ENCODE measurements at places on chromosomes 7 and 10.

DNA sequence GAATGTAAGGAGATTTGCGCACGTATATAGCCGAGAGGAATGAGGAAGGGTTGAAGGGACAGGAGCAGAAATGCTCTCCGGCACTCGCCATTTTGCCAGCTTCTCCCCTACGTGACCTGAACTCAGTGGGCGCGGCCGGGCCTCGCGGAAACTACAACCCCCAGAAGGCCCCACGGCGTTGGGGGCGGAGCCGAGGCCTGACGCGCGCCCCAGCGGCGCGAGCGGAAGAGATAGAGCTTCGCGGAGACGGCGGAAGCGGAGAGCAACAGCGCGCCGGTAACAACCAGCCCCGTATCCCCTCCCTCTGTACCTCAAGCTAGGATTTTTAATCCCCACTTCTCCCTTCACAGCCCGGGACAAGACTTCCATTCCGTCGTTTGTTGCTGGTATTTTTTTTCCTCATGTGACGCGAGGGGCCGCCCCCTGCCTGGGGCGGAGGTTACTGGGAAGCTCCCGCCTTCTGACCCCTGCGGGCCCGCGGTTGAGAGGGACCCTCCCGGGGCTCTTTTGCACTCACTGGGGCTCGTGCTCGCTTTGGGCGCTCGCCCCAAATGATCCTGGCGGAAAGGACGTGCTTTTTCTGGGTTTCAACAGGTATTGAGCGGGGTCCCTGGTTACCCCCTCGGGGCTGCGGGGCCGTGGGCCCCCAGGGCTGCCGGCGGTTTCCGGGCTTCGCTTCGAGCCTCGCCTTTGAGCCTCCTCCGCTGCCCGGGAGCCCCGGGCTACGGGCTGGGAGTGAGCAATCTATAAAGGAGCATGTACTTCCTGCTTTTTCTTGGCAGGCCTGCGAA lies at the start of gene R3HCC1L:
Gene R3HCC1L (plus strand): TSS at position 227 of the 791 bp plus-strand sequence. CDS start 73,458 bp downstream, outside the sequence.
- peak; percentile 62 for DNase-seq

DNA sequence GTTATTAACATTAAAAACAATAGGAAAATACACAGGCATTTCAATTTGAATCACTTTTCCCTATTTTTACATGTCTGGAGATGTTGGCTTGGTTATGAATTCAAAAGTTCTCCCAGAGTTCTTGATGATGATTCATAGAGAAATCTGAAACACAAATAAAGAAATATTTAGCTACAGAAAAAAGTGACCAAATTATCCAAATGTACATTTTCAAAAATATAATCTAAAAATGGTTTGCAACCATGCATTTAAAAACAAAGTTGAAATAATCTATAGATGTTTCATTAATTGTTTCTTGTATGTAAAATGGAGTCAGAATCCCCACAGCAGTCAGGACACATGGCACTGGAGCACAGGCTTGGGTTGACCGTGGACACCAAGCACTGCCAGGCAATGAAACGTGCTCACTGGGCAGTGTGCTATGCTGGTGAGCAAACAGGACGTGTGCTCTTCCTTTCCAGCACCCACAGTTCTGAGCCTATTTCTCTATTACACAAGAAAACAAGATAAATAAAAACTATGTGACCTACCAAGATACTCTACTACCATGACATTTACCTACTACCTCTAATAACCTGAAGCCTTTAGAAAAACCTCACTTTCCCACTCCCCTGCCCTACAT lies 44.1 kb upstream of the PTPRN2 start:
- DNase-seq = no peak

DNA sequence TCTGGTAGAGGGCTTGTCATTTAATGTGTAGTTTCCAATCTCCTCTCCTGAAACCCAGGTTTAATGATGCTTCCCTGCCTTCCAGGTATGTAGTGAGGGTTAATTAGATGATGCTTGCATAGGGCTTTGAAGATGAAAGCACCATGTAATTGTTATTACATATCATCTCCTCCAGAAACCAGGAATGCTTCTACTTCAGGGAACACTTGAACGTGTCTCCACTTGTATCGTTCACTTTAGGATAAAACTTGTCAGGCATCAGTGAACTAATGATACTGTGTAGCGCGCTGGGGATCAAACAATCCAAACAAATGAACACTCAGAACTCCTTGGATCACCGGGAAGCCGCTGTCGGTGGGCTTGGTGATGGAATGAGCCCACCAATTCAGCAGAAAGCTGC lies 260.9 kb upstream of the FZD8 start:
- no peak for DNase-seq

DNA sequence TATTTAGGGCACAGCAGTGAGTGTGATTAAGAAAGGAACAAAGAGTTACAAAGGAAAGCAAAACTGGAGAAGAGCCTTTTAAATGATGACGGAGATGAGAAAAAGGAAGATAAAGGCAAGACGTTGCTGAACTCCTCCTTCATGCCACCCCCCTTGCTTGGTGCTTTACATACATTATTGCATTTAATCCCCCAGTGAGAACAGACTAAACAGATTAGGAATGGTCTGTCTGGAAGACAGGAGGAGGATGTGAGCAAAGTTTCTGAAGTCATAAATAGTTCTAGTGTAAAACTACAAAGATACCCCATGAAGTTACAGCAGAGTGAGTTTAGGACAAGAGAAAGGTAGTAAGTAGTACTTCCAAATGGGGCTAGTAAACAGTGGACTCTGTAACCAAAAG lies 113.5 kb downstream of the PLCE1 start:
- DNase-seq = no peak

DNA sequence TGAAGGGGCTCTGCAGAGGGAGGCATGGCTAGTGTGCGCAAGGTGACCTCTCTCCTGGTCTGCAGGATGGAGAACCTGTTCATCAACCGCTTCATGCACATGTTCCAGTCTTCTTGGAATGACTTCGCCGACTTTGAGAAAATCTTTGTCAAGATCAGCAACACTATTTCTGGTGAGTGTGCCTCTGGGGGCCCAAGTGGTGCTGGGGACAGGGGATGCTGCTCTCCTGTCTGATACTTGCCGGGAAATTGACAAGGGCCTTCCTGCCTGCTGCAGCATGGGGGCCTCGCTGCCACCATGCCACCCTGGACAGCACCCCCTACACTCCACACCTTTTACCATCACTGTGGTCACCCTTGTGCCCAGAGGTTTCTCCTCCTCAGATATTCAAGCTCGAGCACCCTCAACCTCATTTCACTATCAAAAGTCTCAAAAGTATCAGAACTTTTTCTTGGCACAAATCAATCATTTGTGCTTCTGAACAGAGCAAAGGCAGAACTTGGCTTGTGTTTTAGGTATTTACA lies 50.0 kb downstream of the ALOX5 start:
- no peak for DNase-seq

DNA sequence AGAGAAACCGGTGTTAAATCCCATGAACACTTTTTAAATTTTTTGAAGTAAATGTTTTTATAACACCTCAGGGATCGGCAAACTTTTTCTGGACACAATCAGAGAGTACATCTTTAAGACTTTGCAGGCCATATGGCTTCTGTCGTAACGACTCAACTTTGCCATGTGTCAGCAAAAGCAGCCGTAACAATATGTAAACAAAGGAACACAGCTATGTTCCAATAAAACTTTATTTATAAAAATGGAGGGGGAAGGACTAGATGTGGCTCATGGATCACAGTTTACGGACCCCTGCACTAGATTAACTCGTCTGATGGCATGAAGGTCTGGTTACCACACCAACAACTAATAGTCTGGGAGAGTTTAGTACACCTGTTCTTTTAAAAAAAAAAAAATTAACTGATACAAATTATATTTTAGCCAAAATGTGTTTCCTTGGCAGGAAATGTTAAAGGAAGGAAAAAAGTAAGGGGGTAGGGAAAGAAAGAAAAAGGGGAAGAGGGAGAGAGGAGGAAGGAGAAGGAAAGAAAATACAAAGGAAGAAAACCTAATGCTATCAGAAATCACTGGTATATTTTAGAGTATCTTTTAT lies 50.2 kb downstream of the ABI1 start:
- no peak for DNase-seq

DNA sequence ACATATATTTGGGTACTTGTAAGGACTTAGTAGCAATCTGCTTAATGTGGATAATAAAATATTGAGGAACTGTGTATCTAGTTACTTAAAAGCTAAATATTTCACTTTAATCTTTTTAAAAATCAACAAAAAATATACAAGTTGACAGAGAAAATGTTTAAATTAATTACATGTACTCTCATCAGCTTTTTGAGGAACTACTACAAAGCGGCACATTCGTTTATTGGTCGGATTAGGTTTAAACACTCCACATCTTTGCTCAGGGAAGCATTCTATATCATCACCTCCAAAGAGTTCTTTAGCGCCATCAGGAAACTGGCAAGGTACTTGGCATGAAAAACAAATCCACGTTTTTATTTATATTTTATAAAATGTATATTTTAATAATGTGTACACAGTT lies 1.6 kb downstream of the ATOH7 start:
- DNase-seq = no peak

DNA sequence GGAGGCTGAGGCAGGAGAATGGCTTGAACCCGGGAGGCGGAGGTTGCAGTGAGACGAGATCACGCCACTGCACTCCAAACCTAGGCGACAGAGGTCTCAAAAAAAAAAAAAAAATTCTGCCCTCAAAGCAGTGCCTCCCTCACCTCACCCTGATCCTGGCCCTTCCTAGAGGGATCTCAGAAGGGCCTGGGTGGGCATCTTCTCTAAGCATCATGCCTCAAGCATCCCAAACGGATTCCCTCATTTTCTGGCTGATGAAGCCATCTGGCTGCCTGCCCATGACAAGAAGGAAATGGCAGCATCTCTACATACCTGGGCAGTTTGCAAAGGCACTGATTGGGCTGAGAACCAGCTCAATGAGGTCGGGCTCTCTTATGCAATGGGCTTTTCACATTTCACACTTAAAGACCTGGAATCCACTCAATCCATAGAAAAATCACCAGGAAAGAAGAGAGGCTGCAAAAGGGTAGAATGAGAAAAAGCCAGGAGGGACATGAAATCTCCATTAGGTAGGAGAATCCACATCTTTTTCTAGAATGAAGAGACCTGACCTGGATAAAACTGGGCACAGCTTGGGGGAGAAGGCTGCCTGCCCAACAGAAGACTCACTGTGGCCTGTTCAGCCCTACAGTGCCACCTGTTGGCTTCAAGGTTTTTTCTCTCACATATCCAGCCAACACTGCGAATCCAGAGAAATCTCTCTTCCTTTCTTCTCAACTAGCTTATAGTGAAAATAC lies 48.1 kb downstream of the PDLIM1 start:
- peak; percentile 52 for DNase-seq

- no peak for DNase-seq
These were observed 206.7 kb downstream of the ADAM12 start for GRCh38 chr10:126181626-126182025.

- no peak for DNase-seq
These were observed 378.6 kb upstream of the PRKCQ start for GRCh38 chr10:6958711-6959110.

GRCh38 chr10:100528123-100528886 lies 1.4 kb downstream of the NDUFB8 start:
- no peak for DNase-seq

GRCh38 chr7:130361681-130362080 lies 17.1 kb downstream of the CPA5 start:
- no peak for DNase-seq

- DNase-seq = no peak
These were observed 86.3 kb upstream of the MKLN1 start for GRCh38 chr7:131241386-131241785.

DNA sequence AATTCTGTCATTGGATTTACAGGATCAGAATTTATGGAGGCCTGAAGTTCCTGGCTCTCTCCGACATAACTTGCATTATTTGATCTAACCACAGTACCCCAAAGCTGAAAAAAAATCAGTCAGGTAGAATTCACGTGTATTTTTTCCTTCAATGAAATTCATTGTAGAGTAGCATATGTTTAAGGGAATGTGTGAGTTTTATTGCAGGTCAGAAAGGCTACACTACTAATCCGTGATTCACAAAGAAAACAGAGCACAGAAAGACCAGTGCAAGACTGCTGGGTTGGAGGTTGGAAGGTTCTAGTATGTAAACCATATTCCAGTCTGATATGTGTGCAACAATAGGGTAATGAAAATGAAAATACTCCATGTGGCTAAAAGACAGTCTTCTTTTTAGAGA lies 247.0 kb upstream of the FERD3L start:
- no peak for DNase-seq

DNA sequence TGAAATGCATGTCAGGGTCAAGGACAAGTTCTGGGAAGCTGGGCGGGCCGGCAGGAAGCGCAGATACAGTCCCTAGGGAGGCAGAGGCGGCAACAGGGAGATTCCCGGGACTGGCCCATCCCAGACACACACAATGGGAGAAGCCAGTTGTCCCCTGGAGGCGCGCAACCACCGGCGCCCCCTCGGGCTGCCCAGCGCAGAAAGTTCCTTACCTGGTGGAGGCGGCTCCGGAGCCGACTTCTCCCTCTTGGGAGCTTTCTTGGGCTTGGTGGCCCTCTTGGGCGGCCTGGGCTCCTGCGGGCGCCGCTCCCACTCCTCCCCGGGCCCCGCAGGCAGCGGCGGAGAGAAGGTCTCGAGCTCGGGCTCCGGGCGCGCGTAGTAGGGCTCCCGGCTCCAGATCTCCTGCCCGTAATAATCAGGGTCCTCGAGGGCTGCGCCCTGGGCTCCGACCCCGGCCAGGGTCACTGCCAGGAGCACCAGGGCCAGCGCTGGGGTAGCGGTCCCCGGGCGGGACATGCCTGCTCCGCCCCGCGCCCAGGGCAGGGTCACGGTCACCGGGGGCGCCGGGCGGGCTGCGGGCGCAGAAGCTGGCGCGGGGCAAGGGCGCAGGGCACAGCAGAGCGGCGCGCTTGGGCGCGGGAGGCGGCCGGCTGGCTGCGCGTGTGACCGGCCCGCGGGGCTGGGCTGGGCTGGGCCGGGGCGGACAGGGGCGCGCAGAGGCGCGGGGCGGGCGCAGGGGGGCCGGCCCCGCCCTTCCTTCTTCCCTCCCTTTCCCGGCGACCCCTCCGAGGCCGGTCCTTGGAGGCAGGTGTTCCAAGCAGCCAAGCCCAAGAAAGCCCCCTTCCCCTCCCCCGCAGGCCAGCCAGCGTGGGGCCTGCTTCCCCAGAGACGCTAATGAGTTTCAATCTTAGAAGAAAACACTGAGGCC lies at the start of gene CPXM2:
Gene CPXM2 (minus strand): TSS at position 664 of the 928 bp plus-strand sequence. CDS start 148 bp downstream, at position 516.
- no peak for DNase-seq

DNA sequence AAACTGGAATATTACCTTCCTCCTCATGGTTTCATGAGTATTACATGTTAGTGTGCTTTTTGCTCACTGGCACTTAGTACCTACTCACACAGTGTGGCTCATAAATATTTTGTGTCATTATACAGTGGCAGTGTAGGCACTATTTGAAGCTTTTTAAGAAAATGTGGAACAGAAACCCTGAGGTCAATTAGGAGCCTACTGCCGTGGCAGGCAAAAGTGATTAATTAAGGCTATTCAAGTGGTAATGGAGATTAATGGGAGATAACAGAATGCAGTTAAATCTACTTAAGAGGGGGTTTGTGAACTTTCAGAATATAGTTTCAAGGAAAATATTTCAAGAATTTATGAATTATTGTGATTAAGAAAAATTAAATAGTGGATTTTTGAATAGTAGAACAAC lies 277.6 kb downstream of the HGF start:
- no peak for DNase-seq

DNA sequence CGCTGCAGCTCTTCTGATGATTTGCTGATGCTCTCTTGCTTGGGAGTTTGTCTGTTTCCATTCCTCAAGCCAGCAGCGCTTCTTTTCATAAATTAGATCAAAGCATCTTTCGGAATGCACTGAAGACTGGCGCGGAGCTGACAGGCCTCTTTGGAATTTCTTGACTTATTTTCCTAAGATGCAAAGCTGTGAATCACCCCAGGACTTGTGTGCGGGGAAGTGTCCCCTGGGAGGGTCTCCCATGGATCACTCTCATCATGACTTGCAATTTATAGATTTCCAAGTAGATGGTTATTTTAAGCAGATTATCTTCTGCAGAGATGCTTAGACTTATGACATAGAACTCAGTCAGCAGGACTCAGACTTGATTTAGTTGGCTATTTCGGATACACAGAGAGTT lies 467.2 kb downstream of the TCERG1L start:
- DNase-seq = no peak

All from fibroblast of the conjunctiva (primary cell).